ENCODE measurements at places on chromosomes 6 and 20.

DNA sequence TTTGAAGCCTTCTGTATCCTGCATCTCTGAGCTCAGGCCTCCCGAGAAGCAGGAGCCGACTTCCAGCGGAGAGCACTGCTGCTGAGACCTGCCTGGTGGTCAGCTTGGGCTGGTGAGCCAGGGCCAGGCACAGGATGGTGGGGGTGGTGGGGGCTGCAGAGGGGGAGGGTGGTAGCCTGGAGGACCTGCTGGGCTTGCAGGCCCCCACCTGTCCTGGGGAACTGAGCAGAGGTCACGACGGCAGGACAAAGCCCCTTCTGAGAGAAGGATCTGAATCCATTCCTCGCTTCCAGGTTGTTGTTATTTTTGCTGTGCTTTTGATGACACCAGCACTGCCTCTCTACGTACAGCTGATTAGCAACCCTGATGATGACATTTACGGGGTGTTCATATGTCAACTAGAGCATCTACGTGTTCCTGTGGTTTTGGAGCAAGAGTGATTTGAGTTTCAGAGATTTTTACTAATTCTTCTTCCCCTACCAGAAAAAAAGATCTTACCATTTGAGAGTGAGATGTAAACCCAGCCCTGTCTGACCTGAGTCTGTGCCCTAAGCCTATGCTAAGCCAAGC lies 35.7 kb upstream of the CD93 start:
- DNase-seq: no peak

DNA sequence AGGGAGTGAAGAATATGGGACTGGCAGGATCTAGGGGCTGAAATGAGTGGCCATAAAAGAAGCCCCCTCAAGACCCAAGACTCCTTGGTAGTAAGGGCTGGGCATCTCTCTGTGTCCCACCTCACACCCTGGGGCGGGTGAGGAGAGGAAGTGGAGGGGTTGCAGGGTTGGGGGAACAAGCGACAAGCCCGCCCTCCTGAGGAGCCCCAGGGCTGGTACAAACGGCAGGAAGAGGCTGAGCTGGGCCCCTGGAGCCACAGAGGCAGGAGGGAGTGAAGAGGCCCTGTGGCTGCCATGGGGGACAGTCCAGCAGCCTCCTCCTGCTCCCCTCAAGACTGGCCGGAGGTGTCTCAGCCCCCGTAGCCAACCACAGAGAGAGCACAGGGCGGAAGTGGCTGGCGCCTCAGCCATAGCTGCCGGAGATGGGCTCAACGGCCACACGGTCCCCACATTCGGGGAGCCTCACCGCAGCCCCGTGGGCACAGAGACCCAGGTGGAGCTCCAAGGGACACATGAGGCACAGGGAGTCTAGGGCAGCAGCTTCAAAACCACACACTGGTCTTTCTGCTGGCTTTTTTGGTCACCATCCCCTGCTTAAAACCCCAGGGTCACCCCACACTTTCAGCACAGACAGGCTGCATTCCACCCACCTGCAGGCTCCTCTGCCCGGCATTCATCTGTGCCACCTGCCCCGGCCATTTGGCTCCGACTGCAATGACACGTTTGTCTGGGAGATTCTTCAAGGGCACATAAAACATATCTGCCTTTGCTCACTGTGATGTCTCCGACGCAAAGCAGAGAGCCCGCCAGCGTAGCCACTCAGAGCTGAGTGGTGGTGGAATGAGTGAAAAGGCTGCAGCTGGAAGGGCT lies 524 bp downstream of the C20orf203 start:
- peak; percentile 16 for DNase-seq

DNA sequence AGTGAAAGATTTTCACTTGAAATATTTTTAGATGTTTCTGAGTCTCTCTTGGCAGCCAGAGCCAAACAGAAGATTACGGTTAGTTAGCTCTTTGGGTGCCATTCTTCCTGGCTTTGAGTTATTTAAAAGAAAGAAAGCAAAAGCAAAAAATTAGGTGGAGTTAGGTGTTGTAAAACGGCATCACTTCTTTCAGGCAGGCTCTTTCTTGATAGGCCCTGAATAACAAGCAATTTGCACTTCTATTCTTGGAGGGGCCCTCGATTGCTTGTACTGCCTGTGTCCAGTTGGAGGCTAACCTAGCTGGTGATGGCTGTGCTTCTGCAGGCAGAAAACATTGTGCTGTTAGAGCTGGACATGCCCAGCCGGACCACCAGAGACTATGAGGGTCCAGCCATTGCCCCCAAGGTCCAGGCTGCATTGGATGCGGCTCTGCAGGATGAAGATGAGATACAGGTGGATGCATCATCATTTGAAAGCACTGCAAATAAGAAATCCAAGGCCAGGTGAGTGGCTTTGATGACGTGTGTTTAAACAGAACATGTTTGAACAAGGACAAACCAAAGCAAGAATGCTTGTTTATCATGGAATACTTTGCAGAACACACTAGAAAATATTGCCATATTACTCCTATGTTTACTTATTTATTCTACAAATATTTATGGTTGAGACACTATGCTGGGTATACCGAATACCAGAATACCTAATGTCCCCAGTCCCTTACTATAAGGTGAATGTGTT lies 28.1 kb upstream of the ASXL1 start:
- DNase-seq: no peak

- no peak for DNase-seq
Measured at GRCh38 chr6:140155451-140156126, 781.1 kb upstream of the CITED2 start.

- no peak for DNase-seq
Measured at GRCh38 chr6:54873599-54873998, 27.0 kb downstream of the FAM83B start.

Measured in CD4-positive, alpha-beta T cell treated with Interleukin-17A for 1 hour (primary cell).